Activated naive CD4-positive, alpha-beta T cell treated with anti-CD3 and anti-CD28 coated beads, Interleukin-2, amount 10 ng/mL, durations not matched to agents 7 days and 5 days (primary cell): ENCODE measurements at places on chromosomes 5 and 9.

DNA sequence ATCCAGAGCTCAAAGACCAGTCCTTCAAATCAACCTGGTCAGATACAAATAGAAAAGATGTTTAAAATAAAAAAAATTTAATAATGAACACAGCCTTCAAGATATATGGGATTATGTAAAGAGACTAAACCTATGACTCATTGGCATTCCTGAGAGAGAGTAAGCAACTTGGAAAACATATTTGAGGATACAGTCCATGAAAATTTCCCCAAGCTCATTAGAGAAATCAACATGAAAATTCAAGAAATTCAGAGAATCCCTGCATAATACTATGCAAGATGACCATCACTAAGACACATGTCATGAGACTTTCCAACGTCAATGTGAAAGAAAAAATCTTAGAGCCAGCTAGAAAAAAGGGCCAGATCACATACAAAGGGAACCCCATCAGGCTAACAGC is 512.9 kb upstream of the PTGER4 start:
- no peak overlapping the region for H3K4me3 ChIP-seq
- no peak overlapping the region for H3K27ac ChIP-seq
- H3K36me3 ChIP-seq = no peaks in the 10 kb centered on the region

DNA sequence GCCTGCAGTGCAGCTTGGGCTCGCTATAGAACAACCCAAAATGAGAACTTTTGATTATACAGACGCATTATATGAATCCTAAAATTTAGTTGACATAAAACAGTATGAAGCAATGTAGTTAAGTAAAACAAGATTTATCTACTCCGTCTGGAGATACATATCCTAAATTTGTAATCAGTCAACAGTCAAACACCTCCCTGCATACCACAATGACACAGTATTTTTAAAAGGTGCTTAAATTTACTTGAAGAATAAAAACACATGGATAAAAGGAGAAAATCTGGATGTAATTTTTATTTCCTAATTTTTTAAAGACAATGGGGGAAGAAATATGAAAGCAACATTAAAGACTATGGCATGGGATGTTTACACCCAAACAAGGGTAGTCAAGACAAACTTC is 70.8 kb downstream of the PTBP3 start:
- H3K36me3 ChIP-seq = peaks cover 55% of the 10 kb centered on the region
- H3K4me1 ChIP-seq = no peaks in the 10 kb centered on the region
- H3K4me3 ChIP-seq = no peak overlapping the region
- H3K27ac ChIP-seq = no peak overlapping the region
- H3K27me3 ChIP-seq = no peaks in the 10 kb centered on the region
- DNase-seq = no peak

GRCh38 chr5:146015001-146015400 is 78.6 kb downstream of the SH3RF2 start:
- no peak for DNase-seq
- H3K36me3 ChIP-seq = no peaks in the 10 kb centered on the region
- H3K27me3 ChIP-seq = no peaks in the 10 kb centered on the region

- no peak for DNase-seq
- no peak overlapping the region for H3K27ac ChIP-seq
These were observed 21.7 kb downstream of the LPAR1 start for GRCh38 chr9:111016426-111017045.

DNA sequence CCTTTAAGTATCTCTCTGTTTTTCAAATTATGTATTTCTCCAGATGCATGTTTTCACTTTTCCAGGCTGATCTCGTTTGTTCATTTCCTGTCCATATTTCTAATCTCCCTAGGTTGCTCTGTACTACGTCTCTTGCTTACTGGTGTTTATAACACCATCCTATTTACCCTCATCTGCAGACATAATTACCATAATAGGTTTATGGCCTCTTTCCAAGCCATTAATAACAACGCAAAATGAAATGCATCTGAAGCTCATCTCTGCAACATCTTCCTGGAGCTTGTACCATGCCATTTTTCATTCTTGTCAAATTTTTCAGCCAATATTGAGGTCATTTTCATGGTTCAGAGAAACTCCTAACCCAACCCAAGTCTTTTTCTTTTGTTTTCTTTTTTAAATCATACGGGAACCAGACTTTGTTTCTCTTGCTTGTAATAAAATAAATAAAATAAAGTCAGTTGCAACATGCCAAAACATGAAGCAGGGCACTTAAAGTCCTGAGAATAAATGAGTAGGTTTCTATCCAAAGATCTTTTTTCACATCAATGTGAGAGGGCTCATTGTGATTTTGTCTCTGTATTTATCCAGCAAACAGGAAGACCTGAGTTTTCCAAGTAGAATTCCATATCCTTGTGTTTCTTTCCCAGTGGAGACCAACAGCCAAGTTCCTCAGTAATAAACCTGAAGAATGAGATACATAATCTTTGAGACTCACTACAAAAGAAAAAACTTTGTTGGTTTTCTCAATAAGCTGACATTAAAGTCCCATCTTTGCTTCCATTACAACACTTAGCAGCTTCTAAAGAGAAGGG is 37.0 kb downstream of the DPYSL3 start:
- H3K27me3 ChIP-seq = no peaks in the 10 kb centered on the region
- H3K36me3 ChIP-seq = no peaks in the 10 kb centered on the region
- H3K4me1 ChIP-seq = no peaks in the 10 kb centered on the region
- H3K27ac ChIP-seq = no peak overlapping the region

- no peaks in the 10 kb centered on the region for H3K4me1 ChIP-seq
- H3K27ac ChIP-seq = no peak overlapping the region
- H3K4me3 ChIP-seq = no peak overlapping the region
- no peaks in the 10 kb centered on the region for H3K27me3 ChIP-seq
These were observed 1492.9 kb upstream of the C9orf72 start for GRCh38 chr9:29066141-29066640.

DNA sequence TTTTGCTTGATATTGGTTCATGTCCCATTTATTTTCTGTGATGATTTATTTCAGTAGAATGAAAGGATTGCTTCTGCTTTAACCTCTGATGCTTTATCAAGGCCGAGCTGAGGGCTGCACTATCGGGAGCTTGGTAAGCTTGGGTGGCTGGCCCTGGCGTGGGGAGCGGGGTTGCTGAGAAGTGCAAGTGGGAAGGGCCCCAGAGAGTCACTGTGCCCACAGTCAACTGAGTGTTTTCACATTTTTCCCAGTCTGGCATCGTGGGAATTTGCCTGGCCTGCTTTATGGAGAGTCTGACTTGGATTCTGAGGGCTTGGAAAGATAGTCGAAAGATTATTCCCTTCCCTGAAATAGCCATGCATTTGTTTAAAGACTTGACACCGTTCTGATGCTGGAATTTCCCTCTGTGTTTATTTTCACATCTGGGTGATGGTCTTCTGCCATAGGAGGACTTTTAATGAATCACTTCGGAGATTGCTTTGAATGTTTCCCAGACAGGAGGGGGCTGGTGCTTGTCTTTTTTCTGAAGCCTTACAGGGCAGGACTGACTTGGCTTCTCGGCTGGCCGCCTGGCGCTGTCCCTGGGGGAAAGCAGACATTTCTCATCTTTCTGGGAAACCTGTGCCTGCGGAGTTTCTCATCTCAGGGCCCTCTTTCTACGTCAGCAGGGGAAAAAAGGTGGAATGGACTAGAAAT is 139.0 kb downstream of the BOD1 start:
- H3K27ac ChIP-seq = no peak overlapping the region
- no peaks in the 10 kb centered on the region for H3K4me1 ChIP-seq
- H3K27me3 ChIP-seq = no peaks in the 10 kb centered on the region
- no peak overlapping the region for H3K4me3 ChIP-seq

DNA sequence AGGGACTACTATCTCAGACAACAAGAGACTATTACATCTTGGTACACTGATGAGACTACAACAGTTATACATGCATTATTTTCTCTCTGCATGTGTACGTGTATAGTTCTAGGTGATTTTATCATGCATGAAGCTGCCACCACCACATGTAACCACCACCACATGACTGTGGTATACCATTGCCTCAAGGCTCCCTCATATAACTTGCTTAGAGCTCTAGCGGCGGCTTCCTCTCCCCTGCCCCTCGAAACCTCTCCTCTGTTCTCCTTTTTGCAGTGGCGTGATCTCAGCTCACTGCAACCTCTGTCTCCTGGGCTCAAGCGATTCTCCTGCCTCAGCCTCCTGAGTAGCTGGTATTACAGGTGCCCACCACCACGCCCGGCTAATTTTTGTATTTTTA is 162.3 kb downstream of the AOPEP start:
- no peaks in the 10 kb centered on the region for H3K27me3 ChIP-seq
- peaks cover 8% of the 10 kb centered on the region for H3K36me3 ChIP-seq
- no peak overlapping the region for H3K27ac ChIP-seq
- DNase-seq = no peak
- no peaks in the 10 kb centered on the region for H3K4me1 ChIP-seq
- no peak overlapping the region for H3K4me3 ChIP-seq

- no peak overlapping the region for H3K27ac ChIP-seq
- no peaks in the 10 kb centered on the region for H3K36me3 ChIP-seq
- no peak overlapping the region for H3K4me3 ChIP-seq
- no peak for DNase-seq
- no peaks in the 10 kb centered on the region for H3K4me1 ChIP-seq
- no peaks in the 10 kb centered on the region for H3K27me3 ChIP-seq
These were observed 820.8 kb downstream of the MAT2B start for GRCh38 chr5:164326219-164326618.

GRCh38 chr5:133718457-133718856 is 106.1 kb upstream of the FSTL4 start:
- H3K4me3 ChIP-seq = no peak overlapping the region

- peak overlapping the region; percentile 16 for H3K4me3 ChIP-seq
- H3K27me3 ChIP-seq = peaks cover 13% of the 10 kb centered on the region
- DNase-seq = peak; percentile 43
- peaks cover 34% of the 10 kb centered on the region for H3K36me3 ChIP-seq
These were observed 3.7 kb downstream of the ROPN1L start for GRCh38 chr5:10445352-10445751.

GRCh38 chr5:139689631-139690063 is 41.5 kb downstream of the CXXC5 start:
- H3K4me1 ChIP-seq = no peaks in the 10 kb centered on the region
- DNase-seq = no peak
- H3K27me3 ChIP-seq = peaks cover 56% of the 10 kb centered on the region
- H3K4me3 ChIP-seq = no peak overlapping the region
- H3K36me3 ChIP-seq = no peaks in the 10 kb centered on the region
- H3K27ac ChIP-seq = no peak overlapping the region

DNA sequence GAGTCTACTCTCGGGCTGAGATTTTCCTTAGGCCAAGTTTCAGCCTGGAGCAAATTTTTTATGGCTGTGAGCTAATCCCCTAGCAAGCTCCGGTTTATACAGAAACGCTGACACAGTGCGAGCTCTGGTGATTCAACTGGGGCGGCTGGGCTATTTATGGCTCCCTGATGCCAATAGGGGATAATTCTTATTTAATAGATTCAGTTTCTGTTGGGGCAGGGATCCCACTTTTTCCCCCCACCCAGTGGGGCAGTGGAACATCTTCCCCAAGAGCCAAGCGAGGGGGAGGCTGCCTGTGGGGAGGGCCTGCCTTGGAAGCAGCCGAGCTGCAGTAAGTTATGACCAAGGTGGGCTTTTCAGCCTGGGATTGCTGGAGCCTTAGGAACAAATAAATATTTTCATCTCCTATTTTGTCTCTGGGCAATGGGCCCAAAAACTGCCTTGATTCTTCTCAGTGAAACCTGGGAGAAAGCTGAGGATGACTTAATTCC is 129.1 kb downstream of the MACROH2A1 start:
- no peaks in the 10 kb centered on the region for H3K4me1 ChIP-seq
- no peaks in the 10 kb centered on the region for H3K36me3 ChIP-seq
- no peak overlapping the region for H3K4me3 ChIP-seq
- DNase-seq = no peak
- H3K27me3 ChIP-seq = peaks cover 53% of the 10 kb centered on the region
- H3K27ac ChIP-seq = no peak overlapping the region

DNA sequence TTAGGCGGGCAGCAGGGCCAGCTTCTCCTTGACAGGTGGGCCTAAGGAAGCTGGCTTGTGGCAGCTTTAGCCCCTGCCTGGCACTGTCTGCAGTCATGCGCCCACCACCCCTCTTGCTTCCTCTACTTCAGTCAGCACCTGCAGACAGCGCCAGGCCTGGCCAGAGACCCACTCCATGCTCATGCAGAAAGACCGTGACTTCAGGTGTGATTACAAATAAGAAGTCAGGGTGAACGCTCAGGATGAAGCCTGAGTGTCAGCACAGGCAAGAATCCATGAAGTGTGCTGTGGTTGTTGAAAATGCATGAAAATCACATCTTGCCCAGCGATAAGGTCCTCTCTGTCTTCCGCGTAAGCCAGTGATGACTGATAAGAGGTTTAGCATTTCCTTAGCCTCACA is 3.4 kb downstream of the CSF2 start:
- H3K27me3 ChIP-seq = peaks cover 21% of the 10 kb centered on the region
- peaks cover 26% of the 10 kb centered on the region for H3K4me1 ChIP-seq
- DNase-seq = no peak
- no peak overlapping the region for H3K4me3 ChIP-seq
- H3K27ac ChIP-seq = peak overlapping the region; percentile 64

DNA sequence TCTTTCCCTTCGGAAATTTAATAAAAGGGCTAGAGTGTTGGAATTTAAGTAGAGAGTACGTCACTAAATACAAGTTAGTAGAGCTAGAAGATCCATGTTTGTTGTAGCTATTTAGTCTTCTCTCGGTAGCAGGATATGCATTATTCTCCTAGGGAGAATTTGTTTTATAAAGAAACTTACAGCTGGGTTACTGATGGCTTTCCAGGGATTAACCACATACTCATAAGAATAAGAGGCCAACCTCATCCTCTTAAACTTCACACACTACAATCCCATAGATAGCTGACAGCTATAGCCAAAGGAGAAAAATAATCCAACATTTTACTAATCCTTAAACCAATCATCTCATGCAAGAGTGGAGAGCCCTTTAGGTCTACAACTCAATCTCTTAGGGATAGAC is 43.0 kb downstream of the TLE1 start:
- H3K4me1 ChIP-seq = no peaks in the 10 kb centered on the region
- no peak for DNase-seq
- no peak overlapping the region for H3K27ac ChIP-seq
- no peaks in the 10 kb centered on the region for H3K27me3 ChIP-seq
- no peak overlapping the region for H3K4me3 ChIP-seq

GRCh38 chr5:136047858-136048257 is 19.1 kb downstream of the TGFBI start:
- DNase-seq = no peak
- peaks cover under 1% of the 10 kb centered on the region for H3K4me1 ChIP-seq
- H3K4me3 ChIP-seq = no peak overlapping the region
- H3K27me3 ChIP-seq = peaks cover 4% of the 10 kb centered on the region

GRCh38 chr5:153147891-153148623 is 342.4 kb upstream of the GRIA1 start:
- H3K27ac ChIP-seq = no peak overlapping the region
- H3K36me3 ChIP-seq = no peaks in the 10 kb centered on the region
- no peak overlapping the region for H3K4me3 ChIP-seq
- no peaks in the 10 kb centered on the region for H3K27me3 ChIP-seq
- DNase-seq = no peak
- no peaks in the 10 kb centered on the region for H3K4me1 ChIP-seq

GRCh38 chr5:32690153-32690552 is 21.0 kb upstream of the NPR3 start:
- H3K27ac ChIP-seq = no peak overlapping the region
- no peaks in the 10 kb centered on the region for H3K27me3 ChIP-seq
- DNase-seq = no peak
- no peak overlapping the region for H3K4me3 ChIP-seq

GRCh38 chr5:60685028-60685427 is 14.9 kb downstream of the DEPDC1B start:
- H3K4me3 ChIP-seq = no peak overlapping the region
- no peaks in the 10 kb centered on the region for H3K27me3 ChIP-seq
- H3K36me3 ChIP-seq = peaks cover 39% of the 10 kb centered on the region
- peaks cover 2% of the 10 kb centered on the region for H3K4me1 ChIP-seq

- no peaks in the 10 kb centered on the region for H3K36me3 ChIP-seq
- no peak overlapping the region for H3K27ac ChIP-seq
- H3K4me3 ChIP-seq = no peak overlapping the region
- H3K27me3 ChIP-seq = peaks cover 11% of the 10 kb centered on the region
These were observed 206.3 kb downstream of the EFNA5 start for GRCh38 chr5:107464416-107464815.

- no peak overlapping the region for H3K4me3 ChIP-seq
- H3K27me3 ChIP-seq = no peaks in the 10 kb centered on the region
- DNase-seq = no peak
These were observed 399.2 kb upstream of the GRAMD2B start for GRCh38 chr5:126023994-126024441.
